ENCODE measurements at places on chromosomes 4 and X.

DNA sequence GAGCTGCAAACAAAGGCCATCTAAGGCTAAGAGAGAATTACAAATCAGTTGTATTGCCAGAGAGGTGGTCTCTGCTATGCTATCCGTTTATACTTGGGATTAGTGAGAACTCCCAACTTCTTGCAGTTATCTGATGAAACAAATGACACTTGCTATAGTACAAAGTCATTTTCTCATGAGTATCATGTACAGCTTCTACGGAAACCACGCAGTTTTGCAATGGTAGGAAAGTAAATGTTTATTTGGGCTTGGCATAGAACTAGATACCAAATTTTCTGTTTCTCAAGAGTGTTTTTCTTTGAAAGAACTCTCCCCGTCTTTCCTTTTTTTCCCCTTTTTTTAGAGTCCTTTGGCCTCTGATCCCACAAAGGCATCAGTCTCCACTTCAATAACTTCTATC lies 128.2 kb upstream of the ENPEP start:
- DNase-seq: no peak

- DNase-seq: no peak
Observed at GRCh38 chrX:19403696-19404095, 60.0 kb downstream of the PDHA1 start.

- peak; percentile 43 for DNase-seq
Observed at GRCh38 chr4:21470535-21470934, 478.0 kb downstream of the KCNIP4 start.

DNA sequence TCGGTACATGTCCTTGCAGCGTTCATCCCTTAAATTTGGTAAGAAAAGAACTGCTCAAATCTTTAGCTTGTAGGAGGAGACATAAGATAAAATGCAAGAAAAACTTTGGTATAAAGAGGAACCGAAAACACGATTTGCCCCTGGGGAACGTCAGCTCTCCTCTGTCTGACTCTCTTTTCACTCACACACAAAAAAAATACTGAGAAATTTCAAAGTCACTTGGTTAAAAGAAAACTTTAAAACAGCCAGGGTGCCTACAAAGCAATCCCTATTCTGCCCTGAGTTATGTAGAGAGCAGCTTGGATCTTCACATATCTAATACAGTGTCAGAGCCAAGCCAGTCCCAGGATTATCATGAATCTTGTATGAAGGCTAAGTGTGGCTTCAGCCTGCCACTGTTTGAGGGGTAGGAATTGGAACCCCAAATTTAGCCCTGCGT lies 248.5 kb upstream of the CXXC4 start:
- no peak for DNase-seq

- DNase-seq: peak; percentile 46
Observed at GRCh38 chr4:6307891-6308290, 38.2 kb downstream of the WFS1 start.

GRCh38 chrX:16882169-16882568 lies 12.0 kb upstream of the RBBP7 start:
- DNase-seq: peak; percentile 2
